Kidney (tissue), 22 donors: ENCODE measurements at places on chromosomes 4 and X. TPM values are rescaled to one million over a fixed set of nuclear protein-coding genes. Genes with fewer than 3 reads are reported as not detected.
A peak's percentile ranks its signal among the peaks of the same experiment; 100 is the strongest.

Gene TMPRSS11E
- total RNA-seq = 2.3 TPM

GRCh38 chr4:140968371-140968770, 164.9 kb downstream of the RNF150 start:
- DNase-seq = no peak

Gene RIBC1
- total RNA-seq = 2.5 TPM

GRCh38 chr4:6449746-6450369, 22.6 kb downstream of the PPP2R2C start:
- DNase-seq = no peak

- DNase-seq = no peak
Observed at GRCh38 chr4:144723471-144723870, 77.5 kb downstream of the HHIP start.

Gene TBL1X
- 43.0 TPM for total RNA-seq

Gene XAGE1A
- total RNA-seq = not detected

Gene SLC16A2
- total RNA-seq = 13.8 TPM

Gene GLRB
- total RNA-seq = 3.3 TPM

Gene HMX1
- not detected for total RNA-seq

DNA sequence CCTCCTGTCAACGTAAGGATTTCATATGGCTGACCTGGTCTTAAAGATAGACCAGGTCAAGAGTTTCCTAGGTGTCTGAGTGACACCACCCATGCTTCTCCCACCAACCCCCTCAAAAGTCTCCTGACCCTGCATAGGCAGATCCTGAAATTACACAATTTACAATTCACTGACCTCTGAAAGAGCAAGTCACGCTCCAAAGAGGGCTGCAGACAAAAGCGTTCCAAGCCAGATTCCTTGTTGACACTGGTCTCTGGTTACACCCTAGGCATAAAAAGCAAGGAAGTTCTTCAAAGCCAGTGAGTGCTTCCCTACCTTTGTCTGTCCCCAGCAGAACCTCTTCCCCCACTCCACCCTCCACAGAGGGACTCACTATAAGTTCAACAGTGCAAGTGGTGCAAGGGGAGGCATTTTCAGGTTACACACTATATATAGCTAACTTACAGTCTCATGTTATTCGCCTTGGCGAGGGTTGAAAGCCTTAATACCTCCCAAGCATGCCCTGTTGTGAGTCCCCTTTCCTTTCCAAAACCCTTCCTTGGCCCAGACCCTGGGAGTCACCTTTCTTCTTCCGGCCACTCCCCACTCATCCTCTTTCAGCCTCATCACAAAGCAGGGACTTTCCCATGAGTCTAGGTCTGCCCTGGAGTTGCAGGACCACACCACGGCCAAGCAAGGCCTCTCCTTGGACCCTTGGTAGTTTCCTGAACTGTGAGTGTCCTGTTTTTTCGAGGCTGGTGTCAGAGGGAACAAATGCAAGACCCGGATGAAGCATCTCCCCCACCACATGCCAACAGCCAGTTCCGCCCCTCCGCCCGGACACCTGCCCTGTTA, 58.0 kb upstream of the KLF3 start:
- DNase-seq = peak; percentile 88

Gene BEX1
- 5.4 TPM for total RNA-seq

DNA sequence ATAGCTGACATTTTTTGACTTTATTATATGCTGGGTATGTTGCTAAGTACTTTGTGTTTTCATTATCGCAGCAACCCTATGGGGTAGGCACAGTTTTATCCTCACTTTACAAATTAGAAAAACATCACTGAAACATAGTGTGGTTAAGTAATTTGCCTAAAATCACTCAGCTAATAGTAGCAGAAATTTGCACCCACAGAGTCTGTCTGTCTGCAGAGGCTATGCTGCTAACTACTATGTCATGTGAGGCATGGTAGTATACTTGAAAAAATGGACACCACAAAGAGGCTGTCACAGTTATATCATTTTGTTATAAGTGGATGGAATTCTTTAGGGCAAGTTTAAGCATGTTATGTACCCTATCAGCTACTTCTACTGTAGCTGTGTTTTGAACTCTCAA, 69.0 kb downstream of the STAG2 start:
- no peak for DNase-seq

DNA sequence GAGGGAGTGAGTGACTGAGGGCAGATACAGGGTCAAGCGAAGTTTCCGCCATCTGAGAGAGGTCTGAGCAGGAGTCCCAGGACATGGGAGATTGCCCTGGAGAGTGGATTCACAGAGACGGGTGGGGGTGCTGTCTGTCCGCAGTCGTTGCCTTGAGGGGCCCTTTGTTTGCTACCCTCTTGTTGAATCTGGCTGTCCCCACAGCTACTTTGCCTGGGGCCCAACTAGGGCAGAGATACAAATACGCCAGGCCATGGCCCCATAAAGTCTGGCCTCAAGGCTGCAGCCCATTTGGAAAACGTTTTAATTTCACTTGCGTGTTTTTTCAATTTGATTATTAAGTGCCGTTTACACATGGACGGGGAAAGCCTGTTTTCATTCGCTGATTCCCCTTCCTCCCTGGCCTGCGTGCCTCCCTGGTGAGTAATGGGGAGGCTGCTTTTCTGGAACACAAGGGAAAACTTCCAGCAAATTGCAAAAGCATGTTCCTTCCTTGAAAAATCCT, 134.4 kb downstream of the SMIM20 start:
- DNase-seq = peak; percentile 42

GRCh38 chr4:125168531-125168930, 146.2 kb upstream of the FAT4 start:
- no peak for DNase-seq

GRCh38 chrX:93673056-93673868, at the start of gene NAP1L3:
NAP1L3 (minus strand) TSS chrX:93673578; CDS start chrX:93673304, 274 bp downstream.
- DNase-seq = peak; percentile 76

DNA sequence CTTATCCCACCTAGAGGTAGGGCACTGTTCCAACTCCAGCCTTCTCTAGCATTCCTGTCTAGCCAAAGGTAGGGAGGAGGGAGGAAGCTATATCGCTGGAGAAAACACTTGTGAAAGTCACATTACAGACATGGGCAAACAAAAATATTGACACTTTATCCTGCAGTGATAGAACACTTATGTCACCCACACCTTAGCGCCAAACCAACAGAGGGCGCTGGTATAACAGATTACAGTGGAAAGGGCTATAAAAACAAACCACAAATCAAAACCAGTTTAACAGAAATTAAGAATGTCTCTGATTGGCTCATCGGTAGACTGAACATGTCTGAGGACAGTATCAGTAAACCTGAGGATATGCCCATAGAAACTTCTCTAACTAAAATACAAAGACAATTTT, 451.3 kb downstream of the TLL1 start:
- no peak for DNase-seq

DNA sequence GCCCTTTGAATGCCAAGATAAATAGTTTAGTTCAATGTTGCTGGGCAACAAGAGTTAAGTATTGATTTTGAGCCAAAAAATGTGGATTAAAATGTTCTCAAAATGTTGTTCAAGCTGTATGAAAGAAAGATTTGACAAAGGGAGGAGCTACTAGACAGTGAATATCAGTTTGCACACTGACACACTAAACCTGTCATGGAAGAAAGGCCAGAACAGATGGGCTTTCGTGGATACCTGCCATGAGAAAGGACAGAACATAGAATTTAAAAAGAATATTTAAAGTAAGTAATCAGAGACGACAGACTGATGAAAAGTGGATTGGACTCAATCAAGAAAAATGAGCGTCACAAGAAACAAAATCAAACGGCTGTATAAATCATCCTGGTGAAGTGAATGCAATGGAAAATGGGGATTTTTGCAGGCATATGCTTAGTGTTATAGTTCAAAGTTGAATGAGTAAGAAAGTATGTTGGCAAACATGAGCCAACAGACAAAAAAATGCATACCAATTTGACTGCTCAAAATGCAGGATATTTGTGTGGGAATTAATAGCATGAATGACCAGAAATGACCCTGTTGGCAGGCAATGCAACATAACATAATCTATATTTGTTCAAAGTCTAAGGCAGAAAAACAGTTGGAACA, 7.4 kb downstream of the PCDH18 start:
- DNase-seq = no peak

DNA sequence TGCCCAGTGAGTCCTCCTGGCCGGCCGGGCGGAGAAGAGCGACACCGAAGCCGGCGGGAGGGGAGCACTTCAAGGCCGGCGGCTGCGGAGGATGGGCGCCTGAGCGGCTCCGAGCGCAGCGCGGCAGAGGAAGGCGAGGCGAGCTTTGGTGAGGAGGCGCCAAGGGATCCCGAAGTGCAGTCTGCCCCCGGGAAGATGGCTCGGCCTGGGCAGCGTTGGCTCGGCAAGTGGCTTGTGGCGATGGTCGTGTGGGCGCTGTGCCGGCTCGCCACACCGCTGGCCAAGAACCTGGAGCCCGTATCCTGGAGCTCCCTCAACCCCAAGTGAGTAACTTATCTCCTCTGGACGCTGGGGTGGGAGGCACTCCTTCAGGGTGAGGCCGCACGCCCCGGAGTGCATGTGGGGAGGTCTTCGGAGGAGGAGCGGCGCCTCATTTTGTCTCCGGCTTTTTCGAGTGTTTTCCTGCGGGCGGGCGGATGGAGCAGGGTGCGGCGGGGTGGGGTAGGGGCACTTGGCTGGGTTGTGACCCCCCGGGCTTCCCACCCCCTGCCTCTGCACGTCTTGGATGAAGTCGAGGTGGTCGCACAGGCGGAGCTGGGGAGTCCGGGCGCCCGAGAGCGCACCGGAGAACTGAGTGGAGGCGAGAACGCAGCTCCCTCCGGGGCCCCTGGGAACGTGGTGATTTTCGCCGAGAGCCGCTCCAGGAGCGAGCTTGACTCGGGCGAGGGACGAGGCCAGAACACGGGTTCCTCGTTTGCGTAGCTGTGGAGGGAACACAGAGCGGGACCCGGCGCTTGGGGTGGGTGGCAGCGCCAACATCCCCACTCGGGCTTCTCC, 979 bp downstream of the EFNB1 start:
- DNase-seq = no peak

DNA sequence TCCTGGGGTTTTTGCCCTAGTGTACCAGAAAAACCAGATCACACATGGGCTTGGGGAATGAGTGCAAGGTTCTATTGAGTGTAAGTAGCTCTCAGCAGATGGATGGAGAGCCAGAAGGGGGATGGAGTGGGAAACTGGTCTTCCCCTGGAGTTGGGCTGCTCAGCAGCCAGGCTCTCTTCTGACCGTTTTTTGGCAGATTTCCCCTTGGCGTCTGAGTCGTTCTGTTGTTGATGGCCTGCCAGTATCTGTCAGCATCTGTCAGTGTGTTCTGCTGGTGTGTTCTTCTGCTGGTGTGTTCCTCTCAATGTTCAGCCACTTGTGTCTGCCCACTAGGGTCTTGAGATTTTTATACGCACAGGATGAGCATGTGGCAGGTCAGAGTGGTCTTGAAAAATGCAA, 633.9 kb upstream of the CPEB2 start:
- no peak for DNase-seq

DNA sequence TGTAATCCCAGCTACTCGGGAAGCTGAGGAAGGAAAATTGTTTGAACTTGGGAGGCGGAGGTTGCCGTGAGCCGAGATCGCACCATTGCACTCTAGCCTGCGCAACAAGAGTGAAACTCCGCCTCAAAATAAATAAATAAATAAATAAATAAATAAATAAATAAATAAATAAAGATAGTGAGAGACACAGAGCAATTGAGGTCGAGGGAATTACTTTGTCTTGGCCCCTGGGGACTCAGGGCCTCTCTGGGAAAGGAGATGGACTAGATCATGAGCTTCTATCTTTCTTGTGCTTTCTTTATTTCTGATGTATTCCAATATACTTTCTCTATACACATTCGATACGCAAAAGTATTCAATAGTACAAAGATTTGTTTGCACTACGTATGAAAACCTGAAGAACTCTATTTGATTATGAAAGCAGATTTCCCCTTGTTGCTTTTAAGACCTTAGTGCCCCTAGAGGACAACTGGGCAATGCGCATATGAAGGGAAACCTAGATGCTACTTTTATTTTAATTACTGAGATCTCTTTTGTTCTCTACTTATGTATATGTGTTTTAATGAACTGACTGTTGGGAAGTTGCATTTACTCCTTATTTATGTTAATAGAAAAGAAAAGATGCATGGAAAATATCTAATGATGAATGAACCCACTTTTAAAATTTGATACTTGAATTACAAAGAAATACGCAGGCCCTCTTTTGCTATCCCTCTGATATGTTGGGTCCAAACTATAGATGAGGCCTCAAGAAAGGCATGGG, 12.8 kb upstream of the ELOVL6 start:
- no peak for DNase-seq

GRCh38 chr4:53055274-53055673, 193.2 kb downstream of the RASL11B start:
- DNase-seq = no peak

DNA sequence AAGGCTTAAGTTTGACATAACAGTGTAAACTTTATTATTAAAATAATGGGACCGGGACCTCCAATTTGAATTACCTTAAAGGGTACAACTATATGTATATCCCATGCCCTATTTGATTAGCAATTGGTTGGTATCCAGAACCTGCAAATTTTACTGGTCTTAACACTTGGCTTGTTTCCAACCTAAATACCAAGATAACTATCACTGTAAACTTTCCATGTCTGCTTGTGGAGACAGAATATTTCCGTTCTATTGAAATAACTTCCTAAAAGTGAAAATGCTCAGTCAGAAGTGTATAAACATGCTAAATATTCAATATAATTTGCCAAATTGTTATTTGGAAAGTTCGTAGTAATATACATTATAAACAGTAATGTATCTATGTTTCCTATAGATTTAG, 154.0 kb downstream of the TMEM47 start:
- no peak for DNase-seq

DNA sequence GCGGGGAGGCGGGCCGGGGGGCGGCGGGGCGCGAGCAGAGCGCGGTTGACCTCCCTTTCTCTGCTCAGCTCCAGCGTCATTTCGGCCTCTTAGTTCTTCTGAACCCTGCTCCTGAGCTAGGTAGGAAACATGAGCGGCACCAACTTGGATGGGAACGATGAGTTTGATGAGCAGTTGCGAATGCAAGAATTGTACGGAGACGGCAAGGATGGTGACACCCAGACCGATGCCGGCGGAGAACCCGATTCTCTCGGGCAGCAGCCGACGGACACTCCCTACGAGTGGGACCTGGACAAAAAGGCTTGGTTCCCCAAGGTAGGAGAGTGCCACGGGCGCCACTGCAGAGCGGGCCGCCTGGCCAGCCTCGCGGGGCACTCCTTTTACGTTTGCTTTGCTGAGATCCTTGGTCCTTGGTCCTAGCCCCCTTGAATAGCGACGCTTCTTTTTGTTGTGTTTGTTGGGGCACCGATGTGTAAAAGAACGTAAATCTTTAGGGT, at the start of gene HTATSF1:
Gene HTATSF1 (plus strand): TSS at position 37 of the 497 bp plus-strand sequence. CDS start 93 bp downstream, at position 130.
- DNase-seq = no peak

Gene MAGED4
- total RNA-seq = 1.9 TPM

DNA sequence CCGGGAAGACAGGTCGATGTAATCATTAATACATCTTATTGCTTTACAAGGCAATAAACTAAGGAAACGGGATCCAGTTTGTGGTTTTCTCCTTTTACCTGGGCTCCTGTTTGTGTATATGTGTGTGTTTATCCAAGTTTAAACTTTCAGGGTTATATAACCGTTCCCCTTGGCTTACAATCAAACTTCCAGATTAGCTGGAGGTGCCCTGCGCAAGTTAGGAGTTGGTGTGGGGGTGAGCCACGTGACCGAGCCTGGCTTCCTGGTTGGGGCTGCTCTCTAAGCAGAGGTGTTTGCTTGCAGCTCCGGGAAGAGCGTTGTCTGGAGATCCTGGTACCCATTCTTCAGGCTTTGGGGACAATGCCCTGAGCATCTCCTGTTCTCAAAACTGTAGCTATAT, 129.2 kb downstream of the FHDC1 start:
- DNase-seq = no peak
